ENCODE measurements at places on chromosomes 3 and 15.
A peak's percentile ranks its signal among the peaks of the same experiment; 100 is the strongest.

DNA sequence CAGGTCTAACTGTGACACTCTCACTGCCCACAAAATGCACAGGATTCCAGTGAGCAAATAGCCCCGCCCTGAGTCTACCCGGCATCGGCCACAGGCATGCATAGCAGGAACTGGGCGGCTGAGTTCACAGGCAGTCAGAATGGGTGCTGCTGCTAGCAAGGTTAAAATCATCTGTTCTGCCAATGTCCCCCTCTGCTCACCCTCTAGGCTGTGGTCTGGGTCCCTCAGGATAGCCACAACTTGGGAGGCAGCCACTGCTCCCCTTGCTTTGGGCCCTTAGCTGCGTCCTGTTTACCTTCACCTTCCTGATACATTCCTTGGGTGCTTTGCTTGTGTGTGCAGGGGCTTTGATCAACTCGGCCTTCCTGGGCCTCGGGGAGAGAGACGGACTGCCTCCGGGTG lies 232.9 kb upstream of the RGMA start:
- no peak for DNase-seq

- no peak for DNase-seq
Observed at GRCh38 chr3:39396690-39397089, 9.8 kb upstream of the RPSA start.

DNA sequence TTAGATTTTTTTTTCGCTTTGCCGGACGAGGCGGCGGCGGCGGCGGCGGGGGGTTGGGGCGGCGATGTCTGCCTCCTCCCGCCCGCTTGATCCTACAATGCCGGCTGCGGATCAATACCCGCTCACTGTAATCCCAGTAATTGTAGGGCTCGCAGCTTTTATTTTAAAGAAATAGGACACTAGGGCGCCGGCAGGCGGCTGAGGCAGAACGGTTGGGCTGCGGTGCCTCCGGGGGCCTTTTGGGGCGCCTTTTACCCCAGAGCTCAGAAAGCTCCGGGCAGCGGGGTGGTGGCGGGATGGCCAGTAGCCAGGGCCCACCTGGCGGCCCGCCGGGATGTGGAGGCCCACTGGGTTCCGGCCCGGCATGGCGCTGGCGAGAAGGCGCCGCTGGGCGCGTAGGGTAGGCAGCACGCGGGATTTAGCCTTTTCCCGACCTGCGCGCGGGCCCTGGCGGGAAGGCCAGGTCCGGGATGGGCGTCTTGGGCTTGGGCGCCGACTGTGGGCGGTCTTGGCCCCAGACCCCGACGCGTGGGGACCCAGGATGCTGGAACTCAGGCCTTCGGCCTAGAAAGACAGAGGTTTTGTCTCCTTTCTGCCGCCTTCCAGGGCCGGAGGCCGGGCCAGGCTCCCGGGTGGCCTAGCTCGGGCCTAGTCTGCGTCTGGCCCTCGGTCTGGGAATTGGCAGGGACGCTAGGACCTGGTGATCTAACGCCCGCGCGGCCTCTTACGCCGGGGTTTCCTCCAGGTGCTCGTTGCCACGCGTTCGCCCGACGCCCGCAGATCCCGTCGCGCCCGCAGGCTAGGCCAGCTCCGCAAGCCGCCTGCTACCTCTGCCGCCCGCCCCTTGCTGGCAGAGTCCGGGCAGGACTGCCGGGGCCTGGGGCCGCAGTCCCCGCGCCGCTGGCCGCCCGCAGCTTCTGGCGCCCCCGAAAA lies 15.5 kb upstream of the ONECUT1 start:
- no peak for DNase-seq

DNA sequence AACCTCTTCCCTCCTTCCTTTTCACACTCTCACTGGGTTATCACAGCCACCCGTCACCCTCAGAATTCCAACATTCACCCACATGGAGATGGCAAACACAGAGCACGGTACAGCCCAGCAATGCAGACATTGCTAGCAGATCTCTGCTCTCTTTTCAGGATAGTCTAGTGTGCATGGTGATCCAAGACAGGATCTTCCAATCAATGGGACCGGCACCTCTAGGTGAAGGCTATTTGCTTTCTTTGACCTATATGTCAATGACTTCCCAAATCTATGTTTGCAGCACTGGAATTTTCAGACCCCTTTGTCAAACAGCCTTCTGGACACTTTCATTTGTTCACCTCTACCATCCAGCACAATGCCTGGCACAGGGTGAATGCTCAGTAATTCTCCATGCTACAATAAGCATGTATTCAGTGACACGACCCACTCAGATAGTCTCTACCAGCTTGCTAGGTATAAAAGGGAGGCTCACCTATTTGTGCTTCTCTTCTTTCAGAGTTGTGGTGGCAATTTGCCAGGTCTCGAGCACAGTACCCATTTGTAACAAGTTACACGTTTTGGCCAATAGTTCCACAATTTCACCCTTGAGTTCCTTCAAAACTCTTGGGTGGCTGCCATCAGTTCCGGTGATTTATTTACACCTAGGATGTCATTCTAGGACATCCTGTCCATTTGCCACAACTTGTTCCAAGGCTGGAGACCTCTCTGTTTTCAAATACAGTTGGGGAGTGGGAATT lies 279.1 kb upstream of the ICE2 start:
- no peak for DNase-seq

GRCh38 chr15:71705151-71705550 lies 105.2 kb upstream of the NR2E3 start:
- DNase-seq: no peak

- DNase-seq: peak; percentile 27
Observed at GRCh38 chr15:66617137-66618090, 51.6 kb upstream of the LCTL start.

- DNase-seq: no peak
Observed at GRCh38 chr3:7700539-7700938, 801.1 kb upstream of the LMCD1 start.

GRCh38 chr15:74176262-74177214 lies 3.0 kb downstream of the ISLR start:
- no peak for DNase-seq

GRCh38 chr3:56914646-56915045 lies 112.9 kb upstream of the ARHGEF3 start:
- DNase-seq: no peak

GRCh38 chr15:67359431-67360079 lies 105.0 kb downstream of the IQCH start:
- no peak for DNase-seq

GRCh38 chr3:23928524-23928923 lies 11.6 kb downstream of the RPL15 start:
- no peak for DNase-seq

GRCh38 chr15:88890495-88890894 lies 4.8 kb downstream of the HAPLN3 start:
- DNase-seq: no peak

DNA sequence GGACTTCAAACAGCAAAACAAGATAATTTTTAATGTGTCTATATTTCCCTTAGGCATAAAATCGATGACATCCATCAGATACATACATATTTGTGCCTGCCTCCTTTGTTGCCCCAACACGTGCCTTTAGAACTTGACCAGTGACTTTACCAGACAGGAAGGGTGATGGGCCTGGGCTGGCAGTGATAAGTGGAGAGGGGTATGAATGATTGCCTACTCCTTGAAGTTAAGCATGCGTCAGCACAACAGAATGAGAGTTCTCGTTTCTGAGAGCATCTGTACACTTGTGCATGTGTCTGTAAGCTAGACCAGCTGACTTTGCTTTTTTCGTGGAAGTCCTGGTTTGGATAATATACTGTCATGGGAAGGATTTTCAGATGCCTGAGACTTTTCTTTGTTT lies 54.9 kb upstream of the COL6A6 start:
- no peak for DNase-seq

DNA sequence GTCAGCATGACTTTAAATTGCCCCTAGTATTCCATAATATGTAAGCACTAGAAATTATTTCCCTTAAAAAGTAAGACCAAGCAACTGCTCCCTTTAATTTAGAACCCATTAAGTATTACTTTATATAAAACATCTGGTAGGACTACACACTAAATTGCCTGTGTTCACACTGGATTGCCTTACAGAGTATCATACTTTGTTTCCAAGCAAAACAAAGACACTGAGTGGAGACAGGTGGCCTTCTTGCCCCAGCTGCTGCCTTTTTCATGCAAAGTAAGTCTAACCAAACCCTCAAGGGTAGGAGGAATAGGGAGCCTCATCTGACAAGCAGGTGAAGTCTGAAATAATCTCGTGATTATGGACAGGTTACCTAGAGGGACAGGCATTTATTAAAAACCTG lies 87.3 kb downstream of the PEX5L start:
- DNase-seq: no peak

- DNase-seq: no peak
Observed at GRCh38 chr15:68034081-68034480, 20.0 kb upstream of the PIAS1 start.

DNA sequence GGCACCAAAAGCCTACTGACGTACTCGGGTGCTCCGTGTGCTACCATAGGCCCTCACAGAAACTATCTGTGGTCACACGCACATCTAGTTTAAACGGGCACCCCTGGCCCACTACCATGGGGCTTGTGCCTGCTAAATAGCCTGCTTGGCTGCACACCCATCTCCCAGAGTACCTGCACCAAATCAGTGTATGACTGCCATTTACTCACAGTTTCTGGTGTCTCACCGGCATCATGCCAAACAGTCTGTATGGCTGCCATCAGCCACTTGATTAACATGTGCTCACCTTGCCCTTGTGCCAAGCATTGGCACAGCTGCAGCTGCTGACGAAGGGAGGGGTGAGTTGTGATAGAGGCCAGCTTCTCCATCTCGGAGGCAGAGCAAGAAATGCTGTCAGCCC lies 232.7 kb downstream of the IGSF11 start:
- DNase-seq: no peak

DNA sequence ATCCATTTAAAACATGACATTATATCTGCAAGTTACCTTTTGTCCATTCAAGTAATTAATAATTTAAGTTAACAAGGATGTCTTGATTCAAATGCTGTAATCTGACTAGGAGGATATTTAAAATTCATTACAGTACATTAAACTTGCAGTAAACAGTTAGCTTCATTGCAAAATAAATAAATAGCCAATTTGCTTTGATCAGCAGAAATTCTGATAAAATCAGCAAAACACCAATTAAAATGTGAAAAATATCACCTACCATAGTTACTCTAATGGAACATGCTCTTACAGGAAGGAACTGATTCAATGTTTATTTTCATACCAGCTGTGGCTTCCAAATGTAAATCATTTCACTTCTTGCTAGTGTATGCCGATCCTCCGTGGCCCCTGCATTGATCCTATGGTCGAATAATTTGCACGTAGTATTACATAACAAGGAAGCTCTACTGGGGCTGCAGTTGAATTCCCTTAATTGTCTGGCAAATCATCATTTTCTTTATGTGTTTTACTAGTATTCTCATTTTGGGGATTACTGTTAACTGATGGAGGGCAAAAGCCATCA lies 150.7 kb downstream of the FOXB1 start:
- DNase-seq: no peak

- no peak for DNase-seq
Observed at GRCh38 chr15:29319823-29320222, 50.2 kb upstream of the NSMCE3 start.

- no peak for DNase-seq
Observed at GRCh38 chr3:178260887-178261565, 275.2 kb upstream of the KCNMB2 start.

GRCh38 chr15:29790607-29791006 lies 31.7 kb downstream of the TJP1 start:
- DNase-seq: no peak

- no peak for DNase-seq
Observed at GRCh38 chr3:150348500-150348899, 59.6 kb upstream of the TSC22D2 start.

DNA sequence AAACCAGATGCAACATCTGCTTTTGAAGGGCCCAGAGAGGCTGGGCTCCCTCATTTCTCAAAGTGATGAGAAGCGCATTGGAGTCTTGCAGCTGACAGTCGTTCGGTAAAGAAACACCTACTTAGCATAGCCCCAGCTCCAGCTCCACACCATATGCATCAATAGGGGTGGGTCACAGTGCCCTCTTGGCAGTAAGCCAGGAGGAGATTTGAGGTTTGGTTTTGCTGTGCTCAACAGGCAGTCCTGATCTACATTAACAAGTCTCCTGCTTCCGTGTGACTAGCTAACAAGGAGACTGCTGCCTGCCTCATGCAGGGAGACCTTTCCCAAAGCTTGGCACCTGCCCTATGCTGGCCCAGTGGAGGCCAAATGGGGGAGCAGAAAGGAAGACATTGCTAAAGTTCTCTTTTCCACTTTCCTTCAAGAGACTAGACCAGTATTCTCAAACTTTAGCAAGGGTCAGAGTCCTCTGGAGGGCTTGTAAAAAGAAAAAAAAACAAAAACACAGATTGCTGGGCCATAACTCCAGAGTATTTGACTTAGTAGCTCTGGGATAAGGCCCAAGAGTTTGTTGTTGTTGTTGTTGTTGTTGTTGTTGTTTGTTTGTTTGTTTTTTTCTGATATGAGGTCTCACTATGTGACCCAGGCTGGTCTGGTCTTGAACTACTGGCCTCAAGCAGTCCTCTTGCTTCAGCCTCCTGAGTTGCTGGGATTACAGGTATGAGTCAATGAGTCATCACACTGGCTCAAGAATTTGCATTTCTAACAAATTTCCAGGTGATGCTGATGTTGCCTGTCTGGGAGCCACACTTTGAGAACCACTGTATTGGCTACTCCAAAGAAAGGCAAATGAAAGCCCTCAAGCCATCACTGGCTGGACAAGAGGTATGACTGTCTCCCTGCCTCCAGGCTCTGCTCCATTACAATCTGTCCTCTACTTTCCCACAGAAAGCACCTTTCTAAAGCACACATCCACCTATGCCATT lies 294.9 kb downstream of the RORA start:
- no peak for DNase-seq

- no peak for DNase-seq
Observed at GRCh38 chr15:80476036-80476435, 71.9 kb downstream of the ARNT2 start.

- DNase-seq: peak; percentile 16
Observed at GRCh38 chr3:48595526-48596121, 495 bp upstream of the COL7A1 start.

DNA sequence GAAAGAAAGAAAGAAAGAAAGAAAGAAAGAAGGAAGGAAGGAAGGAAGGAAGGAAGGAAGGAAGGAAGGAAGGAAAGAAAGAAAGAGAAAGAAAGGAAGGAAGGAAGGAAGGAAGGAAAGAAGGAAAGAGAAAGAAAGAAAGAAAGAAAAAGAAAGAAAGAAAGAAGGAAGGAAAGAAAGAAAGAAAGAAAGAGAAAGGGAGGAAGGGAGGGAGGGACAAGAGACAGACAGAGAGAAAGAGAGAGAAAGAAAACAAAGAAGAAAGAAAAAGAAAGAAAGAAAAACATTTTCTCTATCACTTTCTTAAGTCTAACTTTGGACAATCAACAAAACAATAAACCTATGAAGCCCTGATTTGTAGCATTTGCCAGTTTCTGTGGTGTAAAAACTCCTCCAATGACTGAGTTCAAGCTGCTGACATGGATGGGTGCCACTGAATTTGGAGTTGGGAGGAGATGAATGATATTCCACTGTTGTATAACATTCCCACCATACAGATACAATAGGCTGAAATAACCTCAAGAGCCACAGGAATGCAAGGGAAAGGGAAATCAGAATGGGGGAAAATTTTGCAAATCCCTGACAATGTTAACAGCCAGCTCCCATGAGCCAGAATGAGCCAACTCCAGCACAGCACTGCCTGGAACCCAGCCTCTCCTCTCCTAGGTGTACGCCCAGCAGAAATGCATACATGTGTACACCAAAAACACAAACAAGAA lies 15.0 kb upstream of the RTP3 start:
- DNase-seq: no peak

- no peak for DNase-seq
Observed at GRCh38 chr3:79263423-79263822, 504.4 kb downstream of the ROBO1 start.
